ENCODE measurements at places on chromosomes 4 and X.
A peak's percentile ranks its signal among the peaks of the same experiment; 100 is the strongest.

DNA sequence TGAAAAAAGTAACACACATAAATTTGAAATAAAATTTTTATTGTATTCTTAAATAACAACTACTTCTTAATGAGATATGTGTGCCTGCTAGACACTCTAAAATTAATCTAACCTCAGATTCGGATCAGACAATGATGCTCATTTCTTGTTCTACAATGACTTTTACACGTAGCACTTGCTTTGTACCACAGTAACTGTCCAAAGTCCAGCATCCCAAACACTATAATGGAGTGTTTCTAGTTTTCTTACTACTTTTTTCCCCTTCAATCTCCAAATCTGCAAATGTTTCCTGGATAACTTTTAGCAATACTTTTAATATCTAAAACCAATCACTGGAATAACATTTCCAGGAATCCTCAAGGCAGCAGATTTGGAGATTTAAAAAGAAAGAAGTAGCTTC lies 75.9 kb downstream of the ADGRA3 start:
- DNase-seq = no peak

GRCh38 chr4:15084780-15085179 lies 82.5 kb downstream of the CPEB2 start:
- no peak for DNase-seq

DNA sequence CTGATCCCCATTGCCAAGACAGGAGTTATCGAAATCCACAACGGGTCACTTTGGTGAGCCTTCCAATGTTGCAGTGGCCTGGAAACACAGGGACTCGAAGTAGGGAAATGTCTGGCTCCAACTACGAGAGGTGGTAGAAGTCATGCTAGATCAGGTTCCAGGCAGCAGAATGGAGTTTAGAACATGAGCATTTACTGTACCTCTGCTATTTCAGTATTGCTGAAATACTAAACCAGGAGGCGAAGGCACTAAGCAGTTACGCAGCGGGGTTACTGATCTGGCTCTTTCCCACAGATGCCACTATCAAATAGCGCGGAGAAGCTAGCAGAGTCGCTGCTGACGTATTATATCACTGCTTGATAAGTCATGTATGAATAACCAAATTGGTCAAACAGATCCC lies 56.3 kb downstream of the PTCHD1 start:
- DNase-seq = no peak

DNA sequence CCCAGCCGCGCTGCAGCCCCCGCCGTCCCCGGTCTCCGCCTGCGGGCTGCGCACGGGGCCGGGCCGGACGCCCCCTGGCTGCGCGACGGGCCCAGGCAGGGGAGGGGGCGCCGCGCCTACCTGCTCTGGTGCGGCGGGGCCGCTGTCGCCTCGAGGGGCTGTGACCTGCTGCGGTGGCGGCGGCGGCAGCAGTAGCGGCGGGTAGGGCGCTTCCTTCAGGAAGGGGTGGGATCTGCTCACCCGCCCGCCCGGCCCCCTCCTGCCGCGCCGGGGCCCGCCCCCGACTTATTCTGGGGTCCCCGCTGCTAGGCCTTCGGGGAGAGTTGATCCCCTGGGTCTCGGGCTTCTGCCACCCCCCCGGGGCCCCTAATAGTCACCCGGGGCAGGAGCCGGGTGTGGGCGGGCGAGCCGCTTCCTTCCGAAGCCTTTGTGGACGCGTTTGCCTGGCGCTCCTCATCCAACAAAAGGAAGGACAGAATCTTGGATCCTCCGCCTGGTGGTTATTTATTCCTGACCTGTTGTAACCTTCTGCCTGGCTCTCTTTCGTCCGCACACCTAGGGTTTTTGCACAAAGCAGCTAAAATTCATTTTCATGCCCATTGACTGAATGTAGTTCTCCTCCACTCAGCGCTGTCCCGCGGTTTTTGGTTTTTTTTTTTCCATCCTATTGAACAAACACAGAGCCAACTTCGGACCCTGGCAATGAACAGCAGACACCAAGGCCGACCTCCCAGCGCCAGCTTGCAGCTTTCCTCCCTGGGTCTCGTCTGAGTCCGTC lies at the start of gene TMEM150C:
Gene TMEM150C (minus strand): TSS at position 203 of the 778 bp plus-strand sequence. CDS start 57,331 bp downstream, outside the sequence.
- peak; percentile 7 for DNase-seq

All from activated naive CD4-positive, alpha-beta T cell treated with anti-CD3 and anti-CD28 coated beads for 36 hours (primary cell).